Small intestine (tissue), 16 donors: ENCODE measurements at places on chromosomes 13 and 19. TPM values are rescaled to one million over a fixed set of nuclear protein-coding genes. Genes with fewer than 3 reads are reported as not detected.

Gene ZNF225
- polyA plus RNA-seq, result 1.9 TPM

Gene PCDH20
- polyA plus RNA-seq, result 0.27 TPM

Gene CCDC70
- polyA plus RNA-seq, result not detected

GRCh38 chr13:37627428-37627827 lies 28.9 kb upstream of the POSTN start:
- H3K4me3 ChIP-seq, result no peak overlapping the region
- no peak for DNase-seq
- no peaks in the 10 kb centered on the region for H3K36me3 ChIP-seq
- no peak overlapping the region for H3K27ac ChIP-seq
- H3K4me1 ChIP-seq, result no peaks in the 10 kb centered on the region
- no peaks in the 10 kb centered on the region for H3K27me3 ChIP-seq

DNA sequence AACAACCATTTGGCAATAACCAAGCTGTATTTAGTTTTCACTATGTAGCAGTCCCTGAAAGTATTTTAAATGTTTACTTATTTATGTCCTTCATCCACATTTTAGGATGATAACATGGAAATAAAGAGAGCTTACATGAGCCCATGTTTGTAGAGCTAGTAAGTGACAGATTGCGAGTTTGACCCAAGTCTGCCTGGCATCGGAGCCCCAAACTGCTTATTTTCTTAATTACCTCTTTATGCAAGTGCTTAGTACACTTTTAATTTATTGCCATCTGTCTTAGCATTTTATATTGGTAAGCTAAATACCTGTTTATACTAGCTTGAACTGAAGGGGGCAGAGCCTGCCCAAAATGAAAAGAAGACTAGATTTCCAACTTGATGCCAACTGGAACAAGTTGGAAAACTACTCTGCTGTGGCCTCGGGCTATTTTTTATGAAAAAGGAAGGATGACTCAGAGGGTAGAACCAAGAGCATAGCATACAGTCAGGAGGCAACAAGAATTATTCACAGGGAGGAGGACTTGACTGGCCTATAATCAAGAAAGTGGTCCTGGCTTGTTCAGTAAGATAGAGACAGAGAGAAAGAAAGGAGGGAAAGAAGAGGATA lies 150.2 kb downstream of the NDFIP2 start:
- peak; percentile 11 for DNase-seq
- H3K27me3 ChIP-seq, result no peaks in the 10 kb centered on the region
- H3K4me1 ChIP-seq, result no peaks in the 10 kb centered on the region
- no peak overlapping the region for H3K27ac ChIP-seq
- H3K36me3 ChIP-seq, result no peaks in the 10 kb centered on the region

DNA sequence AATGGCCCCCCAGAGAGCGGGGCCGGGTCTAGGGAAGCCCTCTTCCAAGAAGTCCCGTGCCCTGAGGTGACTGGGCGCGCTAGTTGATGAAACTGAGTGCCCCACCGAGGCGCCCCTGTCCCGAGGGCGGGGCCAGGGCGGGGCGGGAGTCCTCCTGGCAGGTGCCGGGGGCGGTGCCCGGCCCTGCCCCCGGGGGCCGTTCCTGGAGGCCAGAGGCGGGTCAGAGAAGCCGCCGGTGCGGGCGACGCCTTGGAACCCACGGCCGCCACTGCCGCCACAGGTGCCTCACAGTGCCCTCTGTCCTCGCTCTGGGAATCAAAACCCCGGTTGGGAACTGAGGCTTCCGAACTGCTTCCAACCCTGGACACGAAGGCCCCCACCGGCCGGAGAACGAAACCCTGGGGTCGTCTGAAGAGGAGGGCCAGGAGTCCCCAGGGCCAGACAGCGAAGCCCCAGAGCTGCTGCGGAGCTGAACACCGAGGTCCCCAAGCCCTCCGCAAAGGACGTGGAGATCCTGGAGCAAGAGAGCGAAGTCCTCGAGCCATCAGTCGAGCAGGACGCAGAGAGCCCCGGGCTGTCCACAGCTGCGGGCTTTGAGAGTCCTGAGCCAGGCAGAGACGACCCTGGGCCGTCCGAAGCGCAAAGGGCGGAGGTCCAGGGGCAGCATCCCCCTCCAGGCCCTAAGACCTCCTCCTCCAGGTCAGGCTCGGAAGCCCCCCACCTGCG lies at the start of gene MISP3:
MISP3 (plus strand) TSS at position 252 of the 726 bp plus-strand sequence. CDS start 524 bp downstream, outside the sequence.
- H3K27ac ChIP-seq, result peak within 1 kb of the TSS; percentile 95
- peak within 1 kb of the TSS; percentile 94 for H3K4me3 ChIP-seq
- H3K4me1 ChIP-seq, result no peaks in the 10 kb centered on the region
- DNase-seq, result peak; percentile 91
- no peaks in the 10 kb centered on the region for H3K36me3 ChIP-seq
- no peaks in the 10 kb centered on the region for H3K27me3 ChIP-seq

DNA sequence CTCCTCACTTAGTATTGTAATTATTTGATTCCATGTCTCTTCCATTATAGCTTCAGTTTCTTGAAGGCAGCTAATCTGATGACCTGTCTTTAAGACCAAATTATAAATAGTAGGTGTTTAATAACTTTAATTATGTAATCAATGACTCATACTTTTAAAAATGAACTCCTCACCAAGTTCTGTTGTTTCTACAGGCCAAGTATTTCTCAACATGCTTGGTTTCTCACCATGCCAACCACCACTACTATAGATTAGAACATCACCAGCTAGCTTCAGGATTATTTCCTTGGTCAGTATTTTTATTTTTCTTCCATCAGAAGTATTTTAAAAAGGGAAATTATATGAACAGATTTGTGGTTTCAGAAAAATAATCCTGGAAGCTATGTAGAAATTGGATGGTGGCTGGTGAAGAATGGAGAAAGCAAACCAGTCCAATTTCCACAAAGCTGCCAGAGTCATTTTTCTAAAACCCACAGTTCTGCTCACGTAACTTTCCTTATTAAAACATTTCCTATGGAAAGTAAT lies 237.7 kb upstream of the DACH1 start:
- no peaks in the 10 kb centered on the region for H3K27me3 ChIP-seq
- H3K4me1 ChIP-seq, result no peaks in the 10 kb centered on the region
- DNase-seq, result no peak
- no peak overlapping the region for H3K4me3 ChIP-seq
- H3K27ac ChIP-seq, result no peak overlapping the region

GRCh38 chr13:87778128-87778527 lies 107.0 kb downstream of the SLITRK5 start:
- H3K27ac ChIP-seq, result no peak overlapping the region
- H3K4me1 ChIP-seq, result no peaks in the 10 kb centered on the region
- no peaks in the 10 kb centered on the region for H3K36me3 ChIP-seq
- no peak overlapping the region for H3K4me3 ChIP-seq
- no peak for DNase-seq

DNA sequence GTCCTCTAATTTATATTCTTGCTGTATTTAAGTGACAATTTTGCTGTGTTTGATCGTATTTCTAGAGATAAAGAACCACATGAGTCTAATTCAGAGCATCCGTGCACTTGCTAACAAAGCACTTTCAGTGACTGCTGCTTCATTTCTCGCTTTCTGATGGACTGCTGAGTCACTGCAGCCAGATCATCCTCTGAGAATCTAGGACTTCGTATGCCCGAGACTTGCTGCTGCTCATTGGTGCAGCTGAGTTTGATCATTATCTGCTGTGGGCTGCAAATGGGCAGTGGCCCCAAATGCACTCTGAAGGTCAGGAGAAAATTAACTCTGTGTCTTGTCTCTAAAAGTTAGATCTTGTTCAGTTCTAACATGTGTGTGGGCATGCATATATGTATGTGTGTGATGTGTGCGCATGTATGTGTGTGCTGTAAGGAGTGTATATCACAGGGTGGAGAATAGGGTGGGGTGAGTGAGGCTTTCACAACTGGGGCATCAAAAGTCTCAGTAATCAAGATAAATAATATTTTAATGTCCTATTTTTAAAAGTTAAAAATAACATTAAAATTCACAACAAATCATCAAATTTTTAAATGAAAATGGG lies 342.6 kb downstream of the MTUS2 start:
- no peaks in the 10 kb centered on the region for H3K4me1 ChIP-seq
- H3K4me3 ChIP-seq, result no peak overlapping the region
- no peak overlapping the region for H3K27ac ChIP-seq
- DNase-seq, result no peak
- H3K36me3 ChIP-seq, result no peaks in the 10 kb centered on the region
